ENCODE measurements at places on chromosomes 3 and 15.

DNA sequence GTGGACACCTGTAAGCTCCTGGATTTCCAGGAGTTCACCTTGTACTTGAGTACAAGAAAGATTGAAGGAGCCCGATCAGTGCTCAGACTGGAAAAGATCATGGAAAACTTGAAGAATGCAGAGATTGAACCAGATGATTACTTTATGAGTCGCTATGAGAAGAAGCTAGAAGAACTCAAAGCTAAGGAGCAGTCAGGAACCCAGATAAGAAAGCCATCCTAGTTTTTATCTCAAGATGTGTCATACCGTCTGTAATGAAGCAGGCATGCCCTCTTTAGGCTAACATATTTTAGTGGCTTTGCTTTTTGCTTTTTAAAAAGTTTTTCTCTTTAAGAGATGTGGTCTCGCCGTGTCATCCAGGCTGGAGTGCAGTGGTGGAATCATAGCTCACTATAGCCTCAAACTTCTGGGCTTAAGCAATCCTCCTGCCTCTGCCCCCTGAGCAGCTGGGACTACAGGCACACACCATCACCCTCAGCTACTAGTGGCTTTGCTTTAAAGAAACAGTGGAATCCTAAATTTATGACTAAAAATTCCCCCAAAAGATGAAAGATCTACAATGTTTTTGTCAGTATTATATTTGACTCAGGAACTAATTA is 28.1 kb downstream of the EXOG start:
- no peak for DNase-seq

GRCh38 chr3:183769453-183769852 is 55.9 kb downstream of the MAP6D1 start:
- DNase-seq, result no peak

- DNase-seq, result no peak
Observed at GRCh38 chr3:137944593-137944992, 65.4 kb upstream of the CLDN18 start.

DNA sequence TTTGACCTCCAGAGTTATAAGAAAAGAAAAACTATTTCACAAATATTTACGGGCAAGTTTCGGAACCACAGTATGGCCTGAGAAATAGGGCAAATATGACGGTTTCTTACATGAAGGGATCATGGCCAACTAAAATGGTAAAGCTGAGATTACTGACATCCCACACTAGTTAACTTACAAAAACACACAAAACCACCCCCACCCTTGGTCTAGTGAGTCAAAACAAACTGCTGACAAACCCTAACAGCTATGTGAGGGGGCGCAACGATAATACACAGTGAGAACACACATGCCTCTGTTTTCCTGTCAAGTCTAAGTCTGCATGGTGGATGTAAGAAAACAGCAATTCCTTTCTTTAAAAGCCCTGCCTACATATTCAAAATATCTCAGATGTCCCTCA is 32.3 kb downstream of the CBLB start:
- DNase-seq, result no peak

DNA sequence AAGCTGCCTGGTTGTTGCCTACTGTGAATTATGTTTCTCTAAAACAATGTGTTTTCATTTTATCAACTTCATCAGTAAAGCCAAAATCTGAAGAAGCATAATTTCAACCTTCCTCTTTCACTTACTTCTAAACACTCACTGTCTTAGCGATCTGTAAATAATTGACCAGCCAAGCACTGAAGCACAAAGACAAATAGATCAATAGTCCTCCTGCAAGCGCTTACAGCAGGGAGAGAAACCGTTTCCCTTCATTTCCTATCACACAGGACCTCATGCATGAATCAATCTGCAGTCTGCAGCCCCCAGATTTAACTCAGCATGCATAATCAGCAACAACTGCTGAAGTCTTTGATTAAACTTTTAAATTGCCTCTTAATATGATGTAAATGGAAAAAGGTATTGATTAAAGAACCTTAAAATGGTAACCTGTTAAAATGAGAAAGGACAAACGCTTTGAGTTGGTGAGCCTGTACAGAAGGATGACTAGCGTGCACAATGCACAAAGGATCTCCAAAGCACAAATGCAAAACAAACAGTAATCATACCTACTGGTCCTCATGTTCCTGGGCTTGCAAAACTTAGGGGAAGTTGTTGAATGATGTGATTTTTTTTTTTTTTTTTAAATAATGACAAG is 370.2 kb upstream of the ZNF385D start:
- no peak for DNase-seq

- no peak for DNase-seq
Observed at GRCh38 chr3:54845011-54845410, 82.8 kb downstream of the LRTM1 start.

DNA sequence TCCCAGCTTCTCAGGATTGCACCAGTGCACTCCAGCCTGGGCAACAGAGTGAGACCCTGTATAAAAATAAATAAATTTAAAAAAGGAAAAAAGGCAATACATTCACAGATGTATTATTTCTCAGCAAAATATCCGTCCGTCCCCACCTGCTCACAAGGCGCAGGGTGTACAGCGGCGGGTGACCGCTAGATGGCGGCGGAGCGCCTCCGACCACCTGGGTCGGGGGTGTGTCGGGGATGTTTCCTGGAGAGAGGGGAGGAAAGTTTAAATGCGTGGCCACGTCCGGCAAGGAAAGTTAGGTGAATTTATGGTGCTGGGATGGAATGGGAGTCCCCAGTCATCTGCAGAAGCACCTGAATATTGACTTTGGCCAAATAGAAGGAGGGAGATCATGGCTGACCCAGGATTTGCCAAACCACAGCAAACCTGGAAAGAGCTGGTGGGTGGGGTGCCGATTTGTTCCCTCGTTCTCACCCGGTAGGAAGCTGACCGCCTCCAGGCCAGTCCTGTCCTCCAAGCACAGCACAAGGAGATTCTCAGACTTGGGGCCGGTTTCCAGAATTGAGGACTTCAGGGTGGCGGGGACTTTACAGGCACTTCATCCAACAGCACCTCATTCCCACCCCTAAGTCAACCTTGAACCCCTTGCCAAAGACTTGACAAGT is 88.3 kb downstream of the TMEM266 start:
- DNase-seq, result peak; percentile 27

DNA sequence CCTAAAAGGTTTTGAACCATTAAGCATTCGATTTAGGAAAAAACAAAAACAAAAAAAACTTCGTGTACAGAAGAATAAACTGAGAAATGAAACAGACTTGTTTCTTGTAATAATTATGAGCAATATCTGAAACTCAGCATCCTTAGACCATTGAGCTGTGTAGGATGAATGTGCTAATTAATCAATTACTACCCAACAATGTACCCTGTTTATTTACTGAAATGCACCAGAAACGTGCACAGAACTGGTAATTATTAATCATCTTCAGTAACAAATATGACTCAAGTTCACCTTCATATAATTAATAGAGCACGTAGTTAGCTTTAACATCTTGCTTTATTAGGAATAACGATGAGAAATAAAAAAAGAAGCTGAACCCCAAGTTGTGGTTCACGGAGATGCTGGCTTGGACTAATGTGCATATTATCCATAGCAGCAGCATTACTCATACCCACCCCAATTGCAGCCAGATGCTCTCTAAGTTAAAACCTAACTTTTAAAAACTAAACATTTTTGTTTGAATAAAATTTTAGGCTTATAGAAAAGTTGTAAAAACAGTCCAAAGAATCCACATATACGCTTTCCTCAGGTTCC is 10.2 kb upstream of the C15orf61 start:
- DNase-seq, result no peak

DNA sequence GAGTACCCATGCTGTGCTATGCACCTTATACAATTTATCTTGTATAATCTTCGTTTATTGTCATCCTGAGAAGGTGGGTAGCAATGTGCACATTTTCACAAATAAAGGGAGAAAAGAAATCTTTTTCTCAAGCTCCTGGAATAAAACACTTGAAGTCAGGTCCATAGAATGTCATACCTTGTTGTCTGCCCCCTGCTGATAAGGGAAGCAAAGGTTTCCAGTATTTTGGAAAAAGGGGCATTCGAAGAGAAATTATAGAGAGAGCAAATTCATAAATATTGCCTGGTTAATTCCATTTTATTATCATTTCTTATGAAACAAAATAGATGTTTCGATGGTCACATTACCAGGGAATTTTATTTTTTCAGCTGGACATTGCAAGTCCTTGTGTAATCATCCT is 277.8 kb downstream of the RAP2B start:
- DNase-seq, result no peak

DNA sequence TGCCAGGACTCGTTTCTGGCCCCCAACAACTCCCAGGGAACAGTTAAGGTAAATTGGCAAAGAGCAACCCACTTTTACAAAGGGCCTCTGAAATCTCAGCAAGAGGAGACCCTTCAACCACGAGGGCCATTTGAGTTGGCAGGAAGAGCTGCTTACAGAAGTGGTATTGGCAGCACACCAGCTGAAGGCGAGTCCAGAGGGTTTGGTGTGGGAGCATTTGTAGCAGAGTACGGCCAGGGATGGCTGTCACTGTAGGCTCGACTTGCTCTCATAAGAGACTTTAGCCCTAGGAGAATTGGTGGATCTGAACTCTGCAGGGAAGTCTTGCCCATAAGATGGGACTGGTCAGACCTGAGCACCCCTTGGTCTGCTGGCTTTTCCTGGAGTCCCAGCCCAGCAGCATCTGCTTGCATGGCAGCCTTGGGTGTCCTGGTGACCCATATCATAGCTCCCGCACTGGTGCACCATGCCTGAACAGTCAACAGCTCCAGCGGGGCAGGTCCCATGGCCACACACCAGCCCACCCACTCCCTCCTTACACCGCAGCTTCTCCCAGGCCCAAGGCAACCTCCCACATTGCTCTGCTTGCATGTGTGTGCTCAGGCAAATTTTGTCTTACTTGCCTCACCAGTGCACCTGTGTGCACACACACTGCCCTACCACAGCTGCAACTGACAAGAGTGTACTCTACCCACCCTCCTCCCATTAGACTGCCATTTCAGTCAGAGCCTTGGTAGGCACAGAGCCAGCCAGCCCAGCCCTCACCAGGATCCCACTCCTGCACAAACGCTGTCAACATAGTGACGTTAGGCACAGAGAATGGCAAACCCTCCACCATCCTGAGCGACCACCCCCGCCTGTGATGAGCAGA is 861.6 kb upstream of the DPPA4 start:
- DNase-seq, result no peak

DNA sequence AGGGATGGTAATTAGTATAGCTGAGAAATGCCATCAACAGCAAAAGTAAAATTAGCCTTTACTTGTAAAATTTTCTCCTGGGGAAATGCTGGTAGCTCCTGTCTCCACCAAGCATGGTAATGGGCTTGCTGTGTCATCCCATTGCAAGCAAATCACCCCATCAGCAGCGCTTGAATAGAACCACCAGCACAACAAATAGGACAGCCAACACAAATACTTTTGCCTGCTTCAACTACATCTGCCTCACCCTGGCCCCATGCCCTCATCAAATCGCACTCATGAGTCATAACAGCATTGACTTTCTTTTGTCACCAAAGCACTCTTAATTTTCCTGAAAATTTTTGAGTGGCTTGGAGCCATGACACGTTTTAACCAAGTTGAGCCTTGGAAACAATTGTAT is 52.6 kb downstream of the ERC2 start:
- no peak for DNase-seq

DNA sequence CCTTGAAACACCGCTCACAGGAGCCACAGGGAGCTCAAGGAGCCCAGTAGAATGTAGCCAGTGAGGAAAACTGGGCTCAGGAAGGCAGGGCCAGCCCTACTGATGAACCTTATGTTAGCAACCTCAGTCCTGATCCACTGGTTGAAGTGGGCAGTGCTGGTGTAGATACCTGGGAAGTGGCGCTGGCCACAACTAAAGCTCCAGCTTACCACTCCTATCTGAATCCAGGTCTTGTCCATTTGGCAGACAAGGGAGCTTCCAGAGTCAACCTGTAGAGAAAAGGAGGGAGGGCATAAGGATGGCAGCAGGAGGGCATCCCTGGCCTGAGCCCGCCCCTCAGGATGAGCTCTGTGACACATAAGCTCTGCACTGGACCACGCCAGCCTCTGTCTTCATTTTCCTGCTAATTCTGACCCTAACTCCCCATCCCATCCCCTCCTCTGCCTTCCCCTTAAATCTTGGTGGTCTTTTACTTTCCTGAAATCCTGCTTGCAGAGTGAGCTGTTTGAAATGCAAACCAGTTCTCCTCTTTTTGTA is 2.1 kb upstream of the PRSS50 start:
- no peak for DNase-seq

DNA sequence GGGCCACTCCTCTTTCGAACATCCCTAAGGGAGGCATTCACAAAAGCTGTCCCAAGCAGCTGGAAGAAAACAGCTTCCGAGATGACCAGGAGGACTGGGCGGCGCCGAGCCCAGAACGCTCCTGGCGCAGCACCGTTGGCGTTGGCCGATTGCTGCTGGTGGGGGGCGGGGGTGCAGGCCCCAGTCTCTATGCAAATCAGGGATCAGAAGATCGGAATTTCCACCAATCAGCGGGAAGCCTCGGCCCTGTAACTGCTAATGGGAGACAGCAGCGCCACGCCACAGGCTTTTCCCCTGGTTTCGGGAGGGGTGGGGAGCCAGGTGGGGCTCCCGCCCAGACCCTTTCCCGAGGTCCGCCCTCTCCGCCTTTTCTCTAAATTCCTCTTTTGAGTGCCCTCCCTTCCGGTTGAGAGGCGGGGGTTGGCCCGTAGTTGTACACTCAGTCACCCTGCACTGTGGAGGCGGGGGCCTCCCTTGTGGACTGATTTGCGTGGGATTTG is 27.0 kb downstream of the HMCES start:
- DNase-seq, result no peak

DNA sequence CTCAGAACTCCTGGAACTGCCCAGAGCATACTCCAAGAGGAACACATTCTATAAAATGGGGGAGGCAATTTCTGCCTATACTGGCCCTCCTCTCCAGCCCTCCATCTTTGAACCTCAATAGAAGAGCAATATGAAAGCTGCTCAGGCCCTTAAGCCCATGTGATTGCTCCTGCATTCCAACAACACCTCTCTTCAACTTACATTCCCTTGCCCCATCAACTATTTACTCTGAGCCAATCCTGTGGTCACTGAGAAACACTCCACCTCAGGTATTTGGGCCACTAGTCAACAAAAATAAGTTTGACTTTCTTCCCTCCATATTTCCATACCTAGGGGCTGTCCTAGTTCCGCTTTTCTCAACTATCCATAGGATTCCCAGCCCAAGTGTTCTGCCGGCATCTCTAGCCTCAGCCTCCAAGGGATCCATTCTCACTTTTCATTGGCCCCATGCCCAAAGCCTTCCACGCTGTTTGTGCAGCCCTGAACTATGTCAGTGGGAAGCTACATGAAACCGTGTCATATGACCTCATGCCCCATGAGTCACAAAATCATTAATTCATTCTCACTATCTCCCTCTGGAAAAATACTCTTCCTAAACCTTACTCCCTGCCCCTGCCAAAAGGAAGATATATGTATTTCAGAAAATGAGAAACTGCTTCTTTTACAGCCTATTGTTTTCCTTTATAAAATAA is 61.6 kb downstream of the GJD2 start:
- DNase-seq, result no peak

GRCh38 chr3:194852831-194853508 is 167.3 kb downstream of the FAM43A start:
- no peak for DNase-seq

Measured in stimulated activated CD8-positive, alpha-beta memory T cell treated with anti-CD3 and anti-CD28 coated beads, Interleukin-2, amount 100 ng/mL, for 1 hour (primary cell).